ENCODE measurements at places on chromosomes 7 and 10.

- no peak for DNase-seq
These were observed 31.8 kb downstream of the WDR86 start for GRCh38 chr7:151378011-151378410.

DNA sequence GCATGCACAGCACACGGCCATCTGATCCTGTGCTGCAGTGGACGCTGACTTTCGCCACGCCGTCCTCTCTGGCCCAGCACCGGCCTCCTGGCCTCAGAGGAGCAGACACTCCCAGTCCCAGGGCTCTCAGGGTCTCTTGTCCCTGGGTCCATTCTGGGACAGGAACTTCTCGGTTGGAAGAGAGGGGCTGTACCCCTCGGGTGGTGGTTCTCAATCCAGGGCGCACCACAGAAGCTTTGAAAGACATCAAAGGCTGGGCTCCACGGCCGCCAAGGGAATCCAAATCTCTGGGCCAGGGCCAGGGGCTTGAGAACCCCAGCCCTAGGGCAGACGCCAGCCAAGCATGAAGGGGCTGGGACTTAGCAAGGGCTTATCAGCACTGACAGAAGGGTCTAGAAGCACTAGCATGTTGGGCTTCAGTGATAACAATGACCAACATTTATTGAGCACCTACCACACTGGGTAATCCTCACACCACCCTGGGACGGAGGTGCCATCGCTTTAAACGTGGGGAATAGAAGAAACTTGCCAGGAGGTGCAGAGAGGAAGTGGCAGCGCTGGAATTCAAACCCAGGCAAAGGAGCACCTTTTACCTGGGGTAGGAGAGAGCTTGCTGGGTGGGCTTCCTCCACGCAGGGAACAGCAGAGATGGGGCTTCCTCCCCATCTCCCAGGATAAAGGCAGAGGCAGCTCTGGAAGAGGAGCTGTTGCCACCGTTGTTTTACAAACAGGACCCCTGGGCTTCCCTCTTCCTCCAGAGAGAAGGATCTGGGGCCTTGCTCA, 1.8 kb upstream of the PYROXD2 start:
- DNase-seq: no peak

- no peak for DNase-seq
These were observed 32.2 kb downstream of the PHTF2 start for GRCh38 chr7:77830649-77831355.

DNA sequence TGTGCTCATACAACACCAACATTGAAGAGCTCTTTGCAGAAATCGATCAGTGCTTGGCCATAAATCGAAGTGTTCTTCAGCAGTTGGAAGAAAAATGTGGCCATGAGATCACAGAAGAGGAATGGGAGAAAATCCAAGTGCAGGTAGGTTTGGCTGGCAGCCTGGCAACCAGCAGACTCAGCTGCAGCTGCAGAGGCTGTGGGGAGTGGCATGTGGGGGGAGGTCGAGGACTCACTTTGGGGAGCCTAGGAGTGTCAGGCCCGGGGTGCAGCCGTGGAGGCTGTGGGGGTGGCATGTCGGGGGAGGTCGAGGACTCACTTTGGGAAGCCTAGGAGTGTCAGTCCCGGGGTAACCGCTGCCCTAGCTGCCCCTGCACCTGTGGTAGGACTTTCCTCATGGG, 35.1 kb downstream of the RNF32 start:
- DNase-seq: no peak
